ENCODE measurements at places on chromosomes 4 and X. TPM values are rescaled to one million over a fixed set of nuclear protein-coding genes. Genes with fewer than 3 reads are reported as not detected.

Gene CFAP299
- total RNA-seq = not detected

Gene GPRASP1
- total RNA-seq = 11.2 TPM

Gene SPANXN1
- total RNA-seq = not detected

Gene TEX11
- total RNA-seq = not detected

Gene ZNF275
- 2.7 TPM for total RNA-seq

All from suprapubic skin (tissue), 4 donors.